ENCODE measurements at places on chromosomes 11 and 22.

DNA sequence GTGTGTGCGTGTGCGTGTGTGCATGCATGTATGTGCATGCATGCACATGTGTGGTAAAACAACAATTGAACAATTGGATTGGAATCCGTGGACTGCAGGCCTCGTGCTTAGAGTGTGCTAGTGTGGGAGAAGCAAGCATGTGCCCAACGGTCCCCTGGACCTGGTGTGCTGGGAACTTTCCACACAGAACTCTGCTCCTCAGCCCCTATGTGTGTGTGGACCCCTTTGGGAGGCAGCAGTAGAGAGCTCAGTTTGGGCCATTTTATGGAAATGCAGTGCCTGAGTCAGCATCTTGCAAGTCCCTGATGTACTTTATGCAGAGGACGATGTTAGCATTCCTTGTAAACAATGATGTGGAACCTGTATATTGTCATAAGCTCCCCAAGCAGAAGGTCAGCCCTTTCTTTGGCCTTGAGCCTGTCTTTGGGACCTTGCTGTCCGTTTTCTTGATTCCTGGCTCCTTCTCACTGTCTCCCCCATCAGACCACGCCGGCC, 167.3 kb downstream of the TBC1D22A start:
- no peak for DNase-seq

GRCh38 chr11:8671193-8671612, 11.3 kb downstream of the TRIM66 start:
- DNase-seq: peak; percentile 93

- peak; percentile 53 for DNase-seq
Measured at GRCh38 chr11:37689951-37690350, 1091.9 kb upstream of the RAG2 start.

- DNase-seq: no peak
Measured at GRCh38 chr22:45240104-45240809, 437 bp downstream of the KIAA0930 start.

GRCh38 chr11:17780668-17781067, 46.1 kb downstream of the KCNC1 start:
- no peak for DNase-seq

GRCh38 chr22:26968859-26969523, 311.6 kb downstream of the MIAT start:
- peak; percentile 66 for DNase-seq

DNA sequence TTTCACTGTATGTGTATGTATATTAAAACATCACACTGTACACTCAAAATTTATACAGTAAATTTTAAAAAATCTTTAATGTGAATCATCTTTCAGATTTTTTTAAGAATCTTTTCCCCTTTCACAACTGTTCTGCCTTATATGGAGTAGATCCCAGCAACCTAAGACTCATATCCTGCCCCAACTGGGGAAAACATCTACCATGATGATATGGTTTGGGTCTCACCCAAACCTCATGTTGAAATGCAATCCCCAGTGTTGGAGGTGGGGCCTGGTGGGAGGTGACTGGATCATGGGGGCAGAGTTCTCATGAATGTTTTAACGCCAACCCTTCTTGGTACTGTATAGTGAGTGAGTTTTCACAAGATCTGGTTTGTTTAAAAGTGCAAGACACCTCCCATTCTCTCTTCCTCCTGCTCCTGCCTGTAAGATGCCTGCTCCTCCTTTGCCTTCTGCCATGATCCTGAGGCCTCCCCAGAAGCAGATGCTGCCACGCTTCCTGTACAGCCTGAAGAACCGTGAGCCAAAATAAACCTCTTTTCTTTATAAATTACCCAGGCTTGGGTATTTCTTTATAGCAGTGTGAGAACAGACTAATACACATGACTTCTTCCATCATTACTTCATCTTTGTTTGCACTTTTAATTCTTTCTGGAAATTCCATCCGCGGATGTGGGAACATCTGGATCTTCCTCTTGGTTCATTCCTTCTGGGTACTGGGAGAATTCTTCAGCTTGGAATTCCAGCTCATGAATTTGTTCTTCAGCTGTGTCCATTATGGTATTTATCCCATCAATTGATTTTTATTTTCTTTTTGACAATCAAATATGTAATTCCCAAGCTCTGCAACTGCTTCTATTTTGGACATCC, 36.9 kb downstream of the LINC01488 start:
- DNase-seq: peak; percentile 89

- no peak for DNase-seq
Measured at GRCh38 chr22:26431261-26431995, 2.4 kb downstream of the ASPHD2 start.

DNA sequence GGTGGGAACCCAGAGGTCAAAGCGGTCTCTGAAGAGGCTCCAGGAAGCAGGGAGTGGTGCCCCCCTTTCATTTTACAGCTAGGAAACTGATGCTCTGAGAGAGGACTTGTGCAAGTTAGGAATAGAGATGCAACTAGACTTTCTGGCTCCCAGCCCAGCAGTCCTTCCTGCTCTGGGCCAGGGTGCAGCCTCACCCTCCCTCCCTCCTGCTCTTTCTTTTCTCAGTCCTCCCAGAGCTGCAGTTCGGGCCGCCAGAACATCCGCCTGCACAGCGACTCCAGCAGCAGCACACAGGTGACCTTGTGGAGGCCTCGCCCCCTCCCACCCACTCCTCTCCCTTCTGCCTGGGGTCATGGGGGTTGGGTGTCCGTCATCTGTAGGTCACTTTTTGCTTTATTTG, 51.5 kb downstream of the LHFPL7 start:
- DNase-seq: peak; percentile 44

- peak; percentile 80 for DNase-seq
Measured at GRCh38 chr11:10809373-10810160, 841 bp upstream of the EIF4G2 start.

GRCh38 chr11:59356561-59356960, 2.1 kb upstream of the OR5AN1 start:
- DNase-seq: no peak

- peak; percentile 67 for DNase-seq
Measured at GRCh38 chr11:8233691-8234424, 29.8 kb downstream of the LMO1 start.

DNA sequence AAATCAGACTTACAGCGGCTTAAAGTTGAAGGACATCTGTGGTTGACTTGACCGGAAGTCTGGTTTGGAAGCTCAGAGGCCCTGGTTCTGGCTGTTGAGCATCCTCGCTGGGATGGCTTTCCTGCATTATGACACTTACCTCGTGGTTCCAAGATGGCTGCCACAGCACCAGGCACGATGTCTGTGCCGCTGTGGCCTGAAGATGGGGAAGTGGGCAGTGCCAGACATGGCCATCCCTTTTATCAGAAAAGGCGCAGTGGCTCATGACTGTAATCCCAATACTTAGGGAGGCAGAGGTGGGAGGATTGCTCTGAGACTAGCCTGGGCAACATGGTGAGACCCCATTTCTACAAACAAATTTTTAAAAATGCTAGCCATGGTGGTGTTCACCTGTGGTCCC, 40.5 kb downstream of the CD82 start:
- no peak for DNase-seq

DNA sequence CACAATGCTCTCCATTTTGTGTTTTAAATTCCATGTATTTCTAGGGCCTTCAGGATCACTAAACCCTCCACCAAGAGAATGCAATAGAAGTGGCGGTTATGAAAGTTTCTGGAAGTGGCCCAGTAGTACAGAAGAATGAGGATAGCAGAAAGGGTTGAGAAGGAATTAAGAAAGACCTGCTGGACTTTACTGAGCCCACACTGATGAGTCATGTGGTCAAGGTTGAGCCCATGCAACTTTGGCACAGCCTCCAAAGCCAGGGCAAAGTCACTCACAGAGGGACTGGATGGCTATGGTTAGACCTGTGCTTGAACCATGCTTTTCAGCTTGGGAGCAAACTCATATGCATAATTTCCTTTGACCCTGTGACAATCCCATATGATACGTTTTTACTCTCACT, 102.9 kb upstream of the PLET1 start:
- DNase-seq: peak; percentile 26

DNA sequence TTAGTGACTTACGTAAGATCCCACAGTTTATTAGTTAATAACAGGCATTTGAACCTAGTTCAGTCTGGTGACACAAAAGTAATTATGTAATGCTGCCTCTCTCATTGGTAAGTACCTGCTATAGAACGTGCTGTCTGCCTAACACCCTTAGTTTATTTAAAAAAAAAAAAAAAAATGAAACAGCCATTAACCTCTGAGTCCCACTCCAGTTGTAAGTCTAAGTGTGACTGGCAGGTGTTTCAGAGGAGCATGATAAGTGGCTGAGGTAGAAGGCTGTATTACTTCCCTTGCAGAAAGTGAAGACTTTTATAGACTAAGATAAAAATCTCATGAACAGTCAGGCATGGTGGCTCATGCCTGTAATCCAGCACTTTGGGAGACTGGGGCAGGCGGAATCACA, 140.5 kb downstream of the TRIM44 start:
- DNase-seq: no peak

DNA sequence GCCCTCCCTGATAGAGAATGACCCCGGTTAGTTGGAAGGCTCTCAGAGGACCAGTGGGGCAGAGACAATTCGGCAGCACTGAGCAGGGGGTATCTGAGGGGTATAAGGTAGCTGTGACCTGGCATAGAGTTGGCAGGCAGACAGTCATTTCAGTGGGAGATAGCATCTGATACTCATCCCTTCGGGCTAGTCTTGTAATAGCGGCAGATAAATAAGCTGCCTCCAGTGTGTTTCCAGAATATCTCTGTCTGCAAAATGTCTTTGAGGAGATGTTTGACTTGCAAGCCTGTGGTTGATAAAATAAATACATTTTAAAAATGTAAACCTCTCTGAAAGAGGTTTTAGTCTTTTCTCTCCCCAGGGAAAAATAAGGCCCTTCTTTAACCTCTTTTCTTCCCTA, 54.2 kb downstream of the TEAD1 start:
- no peak for DNase-seq

- DNase-seq: no peak
Measured at GRCh38 chr11:16587670-16588069, 150.8 kb upstream of the C11orf58 start.

GRCh38 chr11:47296045-47296444, 26.1 kb downstream of the MADD start:
- peak; percentile 7 for DNase-seq

- DNase-seq: no peak
Measured at GRCh38 chr11:6545917-6546605, 49.0 kb downstream of the DNHD1 start.

- no peak for DNase-seq
Measured at GRCh38 chr11:841981-842369, 354 bp downstream of the POLR2L start.

GRCh38 chr11:120509346-120510053, 2.0 kb upstream of the GRIK4 start:
- DNase-seq: no peak

DNA sequence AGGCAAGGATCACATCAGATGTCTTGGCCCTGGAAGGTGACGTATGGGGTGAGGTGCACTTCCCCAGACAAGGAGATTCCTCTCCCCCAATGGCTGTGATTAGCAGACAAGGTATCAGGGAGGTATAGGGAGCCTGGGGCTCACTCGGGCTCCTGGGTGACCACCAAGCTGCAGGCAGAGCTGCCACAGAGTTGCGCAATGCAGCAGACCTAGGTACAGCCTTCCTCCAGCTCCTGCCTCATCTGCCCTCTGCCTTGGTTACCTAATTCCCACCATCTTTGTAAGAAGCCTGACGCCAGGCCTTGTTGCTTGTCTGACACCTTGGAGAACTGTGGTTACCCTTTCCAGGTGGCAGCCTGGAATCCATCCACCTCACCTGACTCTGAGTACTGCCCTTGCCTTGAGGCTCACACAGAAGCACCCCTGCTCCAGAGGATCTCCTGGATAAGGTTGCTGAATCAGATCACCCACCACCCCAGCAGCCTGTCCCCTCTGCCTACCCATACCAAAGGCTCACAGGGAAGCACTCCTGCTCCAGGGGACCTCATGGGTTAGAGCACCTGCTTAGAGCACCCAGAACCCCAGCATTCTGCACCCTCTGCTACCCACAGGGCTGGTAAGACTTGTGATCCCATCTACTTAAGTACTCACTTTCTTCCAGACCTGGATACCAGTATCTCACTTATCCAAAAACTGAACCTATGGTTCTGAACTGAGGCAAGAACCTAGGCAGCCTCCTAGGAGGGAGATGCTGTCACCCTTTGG, 40.4 kb downstream of the GAB4 start:
- no peak for DNase-seq

DNA sequence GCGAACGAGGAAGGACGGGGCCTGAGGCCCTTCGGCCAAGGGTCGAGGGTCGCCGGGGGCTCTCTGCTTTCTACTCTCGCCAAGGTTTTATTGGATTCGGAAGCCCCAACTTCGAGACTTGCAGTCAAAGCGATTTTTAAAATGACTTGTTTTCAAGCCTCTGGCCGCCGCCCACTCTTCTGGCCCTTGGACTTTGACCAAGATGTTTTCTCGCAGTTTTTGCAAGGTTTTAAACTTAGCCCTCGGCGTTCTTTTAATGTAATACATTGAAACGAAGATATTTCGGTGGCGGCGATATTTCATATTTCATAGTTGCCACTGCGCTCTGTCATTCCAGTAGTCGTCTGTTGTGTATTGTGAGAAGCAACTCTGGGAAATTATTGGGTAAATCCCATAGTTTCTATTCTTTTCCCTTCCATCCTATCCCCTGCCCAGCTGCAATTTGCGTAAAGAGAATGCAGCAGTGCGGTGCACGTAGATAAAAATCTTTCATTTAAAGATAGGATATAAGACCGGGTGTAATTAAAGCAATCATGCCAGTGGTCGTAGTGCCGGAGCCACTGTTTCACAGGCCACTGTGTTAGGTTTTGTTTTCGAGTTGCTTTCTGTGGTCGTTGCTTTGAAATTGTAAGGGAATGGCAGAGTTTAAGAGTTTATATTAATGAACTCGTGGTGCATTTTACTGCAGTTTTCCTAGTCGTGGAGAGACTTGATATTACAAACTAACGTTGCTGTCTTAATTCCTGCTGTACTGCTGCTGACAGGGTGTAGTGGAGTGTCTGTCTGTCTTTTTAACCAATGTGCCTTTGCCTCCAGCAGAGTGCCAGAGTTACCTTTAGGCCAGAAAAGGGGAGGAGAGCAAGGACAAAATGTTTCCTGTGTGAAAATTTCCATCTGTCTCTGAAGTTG, 702 bp downstream of the BIRC2 start:
- DNase-seq: peak; percentile 35

- peak; percentile 12 for DNase-seq
Measured at GRCh38 chr11:17760102-17761029, 25.8 kb downstream of the KCNC1 start.

GRCh38 chr11:62020661-62021060, 53.2 kb upstream of the FTH1 start:
- no peak for DNase-seq

DNA sequence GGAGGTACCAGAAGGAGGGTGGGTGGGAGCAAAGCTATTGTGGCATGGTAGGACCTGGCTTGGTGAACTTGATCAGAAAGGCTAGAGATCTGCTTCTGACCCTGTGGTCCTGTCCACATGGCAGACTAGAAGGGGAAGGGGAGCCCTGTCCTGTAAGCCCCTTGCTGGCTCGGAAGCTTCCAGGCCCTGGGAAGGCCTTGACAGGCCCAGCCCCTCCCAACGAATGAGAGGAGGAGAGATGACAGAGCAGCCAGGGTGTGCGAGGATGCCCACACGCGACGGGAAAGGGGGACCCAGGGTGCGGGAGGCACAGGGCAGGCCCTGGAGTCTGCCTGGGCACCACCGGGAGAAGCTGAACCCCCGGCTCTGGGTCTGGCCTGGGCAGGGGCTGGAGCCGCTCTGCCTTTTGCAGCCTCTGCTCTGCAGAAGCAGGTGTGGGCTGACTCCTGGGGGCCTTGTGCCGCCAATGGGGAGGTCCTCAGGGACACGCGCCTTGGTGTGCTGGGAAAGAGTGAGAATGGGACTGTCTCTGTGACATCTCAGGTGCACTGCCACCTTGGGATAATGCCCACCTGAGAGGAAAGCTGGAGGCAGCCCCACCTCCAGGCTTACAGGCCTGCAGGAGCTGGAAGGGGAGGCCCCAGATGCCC, 1447.5 kb downstream of the BRD1 start:
- DNase-seq: no peak

- no peak for DNase-seq
Measured at GRCh38 chr11:2735053-2735589, 35.3 kb upstream of the KCNQ1OT1 start.
